NCI-H1105 (cell line): ENCODE measurements at places on chromosomes 3 and 15.
A peak's percentile ranks its signal among the peaks of the same experiment; 100 is the strongest.

- DNase-seq, result no peak
Measured at GRCh38 chr3:87949879-87950208, 109.0 kb downstream of the CGGBP1 start.

- DNase-seq, result no peak
Measured at GRCh38 chr3:133283958-133284807, 115.7 kb upstream of the BFSP2 start.

DNA sequence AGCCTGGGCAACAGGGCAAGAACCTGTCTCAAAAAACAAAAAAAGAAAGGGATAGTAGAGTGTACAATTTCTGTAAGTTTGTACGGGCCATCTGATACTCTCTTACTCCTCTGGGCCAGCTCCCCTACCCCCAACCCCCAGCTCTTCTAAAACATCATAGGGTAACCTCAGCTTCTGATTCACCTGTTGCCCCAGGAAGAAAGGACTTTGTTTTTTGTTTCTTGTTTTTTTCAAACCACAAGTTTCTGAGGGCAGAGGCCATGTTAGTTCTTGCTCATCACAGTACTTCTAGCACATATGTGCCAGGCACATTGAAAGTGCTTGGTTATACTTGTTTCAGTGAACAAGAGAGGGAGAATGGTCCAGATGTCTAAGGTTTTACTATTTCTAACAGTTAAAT, 20.2 kb downstream of the ATOSA start:
- DNase-seq, result no peak

- DNase-seq, result no peak
Measured at GRCh38 chr3:172659246-172660002, 51.4 kb downstream of the NCEH1 start.

DNA sequence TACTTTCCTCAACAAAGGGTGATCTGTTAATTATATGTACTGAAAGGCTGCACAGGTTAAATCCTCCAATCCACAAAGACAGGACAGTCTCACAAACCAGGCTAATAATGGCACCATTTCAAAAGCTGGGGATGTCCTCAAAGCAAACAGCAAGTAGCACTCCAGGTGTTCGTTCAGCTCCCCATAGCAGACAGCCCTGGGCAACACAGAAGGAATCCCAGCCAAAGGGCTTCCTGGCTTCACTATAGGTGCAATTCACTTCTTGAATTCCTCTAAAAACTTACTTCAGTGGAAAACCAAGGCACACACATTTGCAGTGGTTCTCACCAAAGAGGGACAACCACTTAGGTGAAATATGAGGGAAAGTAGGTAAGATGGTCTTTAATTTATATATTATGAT, 166.7 kb downstream of the CTNNB1 start:
- peak; percentile 12 for DNase-seq

DNA sequence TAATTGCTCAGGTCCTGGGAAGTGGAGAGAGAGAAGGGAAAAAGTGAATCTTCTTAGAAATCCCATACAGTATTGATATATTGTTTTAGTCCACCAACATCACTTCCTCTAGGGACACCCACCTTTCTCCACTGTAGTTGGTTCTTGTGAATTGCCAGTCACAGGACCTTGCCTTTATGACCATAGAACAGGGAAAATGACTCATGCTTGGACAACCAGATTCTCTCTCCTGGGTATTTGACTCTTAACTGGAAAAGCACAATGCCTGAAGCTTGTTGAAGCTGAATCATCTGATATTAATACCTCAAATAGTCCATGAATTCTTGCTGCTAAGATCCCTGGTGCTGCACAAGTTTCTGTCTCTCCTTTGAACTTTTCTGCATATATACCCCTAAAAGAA, 32.5 kb upstream of the DCLK3 start:
- DNase-seq, result no peak

- DNase-seq, result no peak
Measured at GRCh38 chr3:196967412-196968232, 1.0 kb downstream of the PIGZ start.

- DNase-seq, result no peak
Measured at GRCh38 chr3:144502402-144502801, 530.8 kb downstream of the DIPK2A start.

DNA sequence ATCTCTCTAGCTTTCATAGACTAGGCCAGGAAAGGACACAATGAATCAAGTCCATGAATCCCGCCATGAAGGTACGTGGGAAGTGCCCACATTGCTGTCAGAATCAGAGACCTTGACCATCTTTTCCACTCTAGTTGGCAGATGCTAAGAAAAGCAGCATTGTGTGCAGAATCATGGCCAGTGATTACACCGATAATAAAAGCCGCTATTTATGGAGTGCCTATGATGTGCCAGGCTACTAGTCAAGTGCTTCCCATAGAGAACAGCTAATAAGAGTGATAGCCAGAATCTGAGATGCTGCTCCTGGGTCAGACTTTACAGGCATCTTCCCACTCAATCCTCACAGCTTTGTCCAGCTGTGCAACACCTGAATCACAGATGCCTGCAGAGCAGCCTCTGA, 13.2 kb upstream of the RPL32 start:
- no peak for DNase-seq

GRCh38 chr3:9059489-9060400, 96.5 kb upstream of the RAD18 start:
- no peak for DNase-seq

DNA sequence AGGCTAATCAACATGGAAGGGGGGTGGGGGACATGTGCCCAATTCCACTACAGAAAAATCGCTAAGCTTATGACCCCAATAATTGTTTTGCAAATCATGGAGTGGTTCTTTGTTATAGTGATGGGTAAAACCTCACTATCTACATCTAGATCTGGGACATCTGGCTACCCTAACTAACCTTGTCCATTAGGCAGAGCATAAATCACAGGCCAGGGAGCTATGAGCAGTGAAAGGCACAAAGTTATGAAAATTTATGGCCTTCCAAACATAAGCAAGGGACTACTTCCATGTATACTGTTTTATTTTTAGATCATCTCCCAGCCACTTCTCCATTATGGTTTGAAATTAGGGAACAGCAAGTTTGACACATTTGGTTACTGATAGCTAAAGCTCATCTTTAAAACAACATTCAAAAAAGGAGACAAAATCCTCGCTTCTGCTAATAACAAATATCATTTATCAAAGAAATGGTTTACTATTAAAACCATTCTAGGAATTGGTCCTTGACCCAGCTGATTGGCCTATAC, 78.3 kb downstream of the RSL24D1 start:
- no peak for DNase-seq

DNA sequence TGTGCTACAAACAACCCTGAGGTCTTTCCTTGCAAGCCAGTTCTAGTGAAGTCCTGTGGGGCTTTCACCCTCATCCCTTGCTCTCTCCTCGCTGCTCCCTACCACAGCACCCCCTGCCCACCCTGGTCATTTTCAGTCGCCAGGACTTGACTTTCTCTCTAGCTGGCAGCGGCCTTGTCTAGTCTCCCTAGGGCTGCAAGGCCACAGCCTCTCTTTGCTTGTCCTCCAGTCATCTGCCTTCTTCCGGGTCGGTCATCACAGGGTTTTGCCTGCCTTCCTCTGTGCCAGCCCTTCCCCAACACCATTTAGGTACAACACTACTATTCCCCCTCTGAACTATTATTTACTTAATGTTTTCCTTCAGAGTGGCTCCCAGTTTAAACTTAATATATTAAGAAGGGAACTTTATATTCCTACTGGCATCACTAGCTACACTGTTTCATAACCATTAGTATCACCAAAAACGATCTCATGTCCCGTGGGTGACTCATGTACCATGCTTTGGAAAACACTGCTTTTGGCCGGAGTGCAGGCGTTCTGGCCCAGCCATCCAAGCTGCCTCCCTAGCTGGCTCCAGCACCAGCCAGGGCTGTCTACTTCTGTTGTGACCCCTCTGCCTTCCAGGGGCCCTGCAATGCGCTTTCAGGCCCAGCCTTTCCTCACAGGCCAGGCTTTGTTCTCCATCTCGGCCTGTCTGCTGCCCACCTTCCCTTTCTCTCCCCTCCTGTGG, 21.4 kb downstream of the FAH start:
- no peak for DNase-seq

- DNase-seq, result no peak
Measured at GRCh38 chr15:36362509-36362915, 216.9 kb upstream of the CDIN1 start.

GRCh38 chr3:58386626-58387365, 46.8 kb downstream of the PDHB start:
- DNase-seq, result no peak

DNA sequence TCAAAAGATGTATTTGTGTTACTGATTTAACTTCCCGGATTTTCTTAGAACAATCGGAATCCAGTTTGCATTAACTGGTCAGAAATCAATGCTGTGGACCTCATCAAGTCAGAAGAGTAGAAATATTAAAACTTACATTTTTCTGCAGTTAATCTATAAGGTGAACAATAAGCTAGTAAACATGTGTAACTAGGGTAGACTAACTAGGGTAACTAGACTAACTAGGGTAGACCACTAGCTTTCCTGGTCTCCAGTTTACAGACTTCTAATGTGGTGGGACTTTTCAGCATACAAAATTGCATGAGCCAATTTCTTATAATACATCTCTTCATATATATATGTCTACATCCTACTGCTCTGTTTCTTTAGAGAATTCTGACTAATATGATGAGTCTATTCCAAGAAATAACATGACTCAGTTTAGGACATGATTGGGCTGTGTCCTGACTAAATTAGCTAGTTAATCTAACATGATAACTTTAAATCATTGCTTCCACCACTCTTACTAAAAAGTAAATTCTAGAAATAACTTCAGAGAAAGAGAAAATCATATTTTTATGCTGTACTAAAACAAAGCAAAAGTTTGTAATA, 5.3 kb downstream of the PLSCR2 start:
- no peak for DNase-seq

DNA sequence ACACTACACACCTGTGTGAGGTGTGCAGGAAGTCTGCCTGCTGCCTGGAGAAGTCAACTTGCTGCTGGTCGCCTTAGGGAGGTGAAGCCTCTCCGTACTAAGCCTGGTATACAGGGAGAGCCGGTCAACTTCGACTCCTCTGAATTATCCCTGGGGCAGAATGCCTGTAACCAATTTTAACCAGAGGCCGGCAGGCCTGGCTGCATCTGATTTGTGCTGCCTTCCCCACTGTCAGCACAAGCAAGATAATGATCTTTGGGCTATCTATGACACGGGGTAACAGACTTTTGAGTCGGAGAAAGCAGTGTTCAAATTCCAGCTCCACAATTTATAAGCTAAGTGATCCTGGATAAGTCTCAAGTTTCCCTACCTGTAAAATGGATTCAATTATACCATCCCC, 42.3 kb downstream of the MAGEF1 start:
- no peak for DNase-seq

DNA sequence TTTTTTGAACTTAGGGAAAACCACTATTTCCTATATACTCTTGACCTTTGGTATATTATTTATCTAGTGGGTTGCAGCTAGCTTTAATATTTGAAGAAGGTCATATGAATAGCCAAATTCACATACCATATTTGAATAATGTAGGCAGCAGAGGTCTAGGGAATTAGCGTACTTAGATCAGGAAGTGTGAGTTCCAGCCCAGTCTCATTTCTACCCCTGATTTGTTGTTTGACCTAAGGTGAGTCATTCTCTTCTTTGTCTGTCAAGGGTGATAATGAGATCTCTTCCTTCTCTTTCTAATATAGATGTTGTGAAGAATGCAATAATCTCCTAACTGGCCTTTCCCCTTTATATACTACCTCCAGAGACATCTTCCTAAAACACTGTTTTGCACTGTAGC, 36.6 kb upstream of the ZPLD1 start:
- no peak for DNase-seq
